ENCODE measurements at places on chromosomes 1 and 21.
A peak's percentile ranks its signal among the peaks of the same experiment; 100 is the strongest.

GRCh38 chr1:159152031-159152430 is 19.4 kb upstream of the CADM3 start:
- no peak for DNase-seq

GRCh38 chr1:184810735-184811343 is 56.2 kb upstream of the EDEM3 start:
- no peak for DNase-seq

GRCh38 chr1:207822602-207823451 is 71.0 kb downstream of the CD46 start:
- DNase-seq, result no peak

DNA sequence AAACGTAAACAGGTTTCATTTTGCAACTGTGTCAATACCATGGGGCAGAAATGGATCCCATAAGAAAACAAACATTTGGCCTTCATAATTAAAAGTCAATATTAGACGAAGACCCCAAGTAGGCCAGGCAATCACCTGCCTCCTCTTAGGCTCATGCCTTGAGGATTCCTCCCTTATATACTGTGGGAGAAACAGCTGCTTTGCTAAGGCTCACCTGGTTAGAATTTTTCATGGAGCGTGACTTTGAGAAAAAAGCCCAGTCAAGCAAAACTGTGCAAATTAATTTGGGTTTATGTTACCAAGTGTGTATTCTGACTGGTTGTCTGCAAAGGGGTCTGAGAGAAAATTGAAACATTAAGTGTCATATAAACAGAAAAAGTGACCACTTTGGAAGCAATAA is 605.3 kb upstream of the USP24 start:
- no peak for DNase-seq

DNA sequence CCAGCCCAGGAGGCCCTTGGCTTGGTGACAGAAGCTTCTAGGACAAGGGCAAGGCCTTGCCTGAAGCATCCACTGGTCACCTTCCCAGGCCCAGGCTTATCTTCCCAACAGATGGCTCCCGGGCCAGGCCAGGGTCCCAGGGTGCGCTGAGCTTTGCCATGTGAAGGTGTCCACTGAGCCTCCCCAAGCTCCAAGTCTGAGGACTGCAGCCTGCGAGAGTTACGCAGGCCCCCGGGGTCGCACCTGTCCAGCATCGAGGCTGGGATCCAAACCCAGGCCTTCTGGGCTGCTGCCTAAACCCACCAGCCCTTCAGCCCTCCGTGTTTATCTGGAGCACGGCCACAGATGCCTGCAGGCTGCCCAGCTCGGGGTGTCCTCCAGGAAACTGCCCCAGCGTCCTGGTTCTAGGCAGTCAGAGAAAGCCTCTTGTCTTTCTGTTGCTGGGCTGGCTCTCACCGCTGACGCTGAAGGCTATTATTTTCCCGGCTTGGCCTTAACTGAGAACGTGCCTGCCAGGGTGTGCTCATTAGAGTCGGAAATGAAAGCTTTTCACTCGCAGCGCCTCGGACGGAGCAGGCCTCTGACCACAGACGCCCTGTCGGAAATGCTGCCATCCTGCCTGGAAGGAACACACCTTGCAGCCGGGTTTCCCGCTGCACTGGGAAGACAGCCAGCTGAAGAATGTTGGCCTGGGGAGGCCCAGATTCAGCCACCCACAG is 71.4 kb downstream of the MEGF6 start:
- no peak for DNase-seq

GRCh38 chr21:34886240-34887104 is 162.6 kb downstream of the RUNX1 start:
- no peak for DNase-seq

- DNase-seq, result peak; percentile 84
Measured at GRCh38 chr1:201792534-201793305, 36.2 kb upstream of the IPO9 start.

DNA sequence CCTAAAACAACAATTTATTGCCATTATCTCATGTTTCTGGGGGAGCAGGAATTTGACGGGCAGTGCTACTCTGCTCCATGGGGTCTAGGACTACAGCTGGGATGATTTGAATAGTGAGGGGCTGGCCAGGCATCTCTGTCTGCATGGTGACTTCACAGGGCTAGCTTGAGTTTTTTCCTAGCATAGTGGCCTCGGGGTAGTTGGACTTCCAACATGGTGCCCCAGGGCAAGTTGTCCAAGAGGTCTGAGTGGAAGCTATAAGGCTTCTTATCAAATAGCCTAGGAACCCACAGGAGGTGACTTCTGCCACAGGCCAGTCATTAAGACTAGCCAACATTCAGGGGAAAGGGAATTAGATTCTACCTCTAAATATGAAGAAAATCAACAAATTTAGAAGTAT is 92.0 kb upstream of the WLS start:
- DNase-seq, result no peak

DNA sequence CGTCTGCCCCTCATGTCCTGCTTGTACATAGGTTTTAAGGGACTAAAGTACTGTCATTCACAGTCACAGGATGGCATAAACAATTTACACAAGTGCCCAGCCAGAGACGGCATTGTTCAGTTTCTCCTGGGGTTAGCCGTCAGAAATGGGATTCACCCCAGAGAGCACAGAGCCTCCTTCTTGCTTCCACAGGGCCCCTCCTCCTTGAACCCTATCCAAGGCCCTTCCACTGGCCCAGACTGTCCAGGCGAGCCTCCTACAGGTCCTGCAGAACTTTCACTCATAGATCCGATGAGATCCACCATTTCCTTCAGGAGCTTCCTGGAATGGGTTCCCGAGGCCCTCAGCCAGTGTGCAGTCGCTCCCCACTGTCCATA is 10.0 kb downstream of the AVPR1B start:
- DNase-seq, result no peak

DNA sequence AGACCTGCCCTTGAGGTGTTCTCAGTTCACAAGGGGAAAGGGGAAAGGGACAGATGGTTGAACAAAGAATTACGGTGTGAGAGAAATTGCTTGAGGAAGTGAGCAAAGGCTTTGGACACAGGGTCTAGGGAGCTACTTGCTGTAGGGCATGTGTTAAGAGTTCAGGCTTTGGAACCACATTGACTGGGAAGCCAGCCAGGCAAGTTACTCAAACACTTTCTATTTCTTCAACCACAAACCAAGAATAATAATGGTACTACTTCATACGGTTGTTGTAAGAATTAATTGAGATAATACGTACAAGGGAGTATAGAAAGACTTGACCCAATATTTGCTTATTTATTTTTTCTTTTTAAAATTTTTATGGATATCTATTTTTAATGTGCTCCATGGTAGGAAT is 26.6 kb downstream of the AK4 start:
- DNase-seq, result peak; percentile 96

GRCh38 chr1:22204989-22205913 is 62.4 kb upstream of the WNT4 start:
- DNase-seq, result no peak

DNA sequence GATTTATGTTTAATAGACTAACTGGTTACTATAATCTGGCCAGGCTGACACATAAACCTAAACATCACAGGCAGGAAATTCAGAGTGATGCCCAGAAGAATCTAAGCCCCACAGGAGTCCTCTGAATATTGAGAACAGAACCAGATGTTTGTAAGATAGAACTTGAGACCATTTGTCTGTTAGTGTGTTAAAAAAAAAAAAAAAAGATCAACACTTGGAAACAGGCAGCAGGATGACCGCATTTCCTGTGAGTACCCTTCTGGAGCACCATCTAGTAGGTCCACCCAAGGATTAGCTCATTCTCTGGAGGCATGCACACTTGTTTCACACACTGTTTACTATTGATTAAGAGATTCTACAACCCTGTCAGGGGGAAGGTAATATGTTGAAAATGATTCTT is 111.4 kb upstream of the VANGL1 start:
- DNase-seq, result no peak

DNA sequence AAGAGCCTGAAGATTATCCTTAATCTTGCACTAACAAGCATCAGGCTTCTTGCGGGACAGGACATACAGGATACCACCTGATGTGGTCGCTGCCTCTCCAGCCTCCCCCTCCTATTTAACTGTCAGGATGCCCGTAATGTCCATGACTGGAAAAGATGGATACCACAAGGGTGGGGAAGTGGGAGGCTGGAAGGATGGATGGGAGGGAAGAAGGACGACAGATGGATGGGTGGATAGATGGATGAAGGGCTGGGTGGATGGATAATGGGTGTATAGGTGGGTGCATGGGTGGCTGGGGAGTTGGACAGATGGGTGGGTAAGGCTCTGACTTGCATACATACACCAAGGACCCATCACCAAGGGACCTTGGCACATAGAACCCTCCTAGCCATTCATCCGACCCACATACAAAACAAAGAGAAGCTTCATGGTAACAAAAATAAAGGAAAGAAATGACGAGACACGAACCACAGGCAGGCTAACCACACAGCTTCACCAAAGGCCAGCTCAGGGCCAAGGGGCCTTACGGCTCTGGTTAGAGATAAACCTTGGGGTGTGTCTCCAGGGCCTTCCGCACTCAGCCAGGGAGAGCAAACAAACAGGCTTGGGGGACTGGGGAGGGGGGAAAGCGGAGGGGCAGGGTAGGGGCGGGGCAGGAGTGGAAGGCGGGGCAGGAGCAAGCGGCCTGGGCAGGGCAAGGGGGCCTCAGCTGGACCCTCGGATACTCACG is 50.5 kb downstream of the HSPG2 start:
- no peak for DNase-seq

DNA sequence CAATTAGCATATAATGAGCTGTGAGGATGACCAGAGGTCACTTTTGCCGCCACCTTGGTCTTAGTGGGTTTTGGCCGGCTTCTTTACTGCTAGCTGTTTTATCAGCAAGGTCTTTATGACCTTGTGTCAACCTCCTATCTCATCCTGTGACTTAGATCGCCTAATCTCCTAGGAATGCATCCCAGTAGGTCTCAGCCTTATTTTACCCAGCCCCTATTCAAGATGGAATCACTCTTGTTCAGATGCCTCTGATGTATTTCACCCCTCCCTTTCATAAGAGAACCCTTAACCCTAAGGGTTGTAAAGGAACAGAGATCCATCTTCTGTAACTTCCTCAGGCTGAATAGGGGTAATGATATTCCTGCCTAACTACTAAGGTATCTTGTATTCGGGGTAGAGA is 58.9 kb upstream of the PALMD start:
- no peak for DNase-seq

DNA sequence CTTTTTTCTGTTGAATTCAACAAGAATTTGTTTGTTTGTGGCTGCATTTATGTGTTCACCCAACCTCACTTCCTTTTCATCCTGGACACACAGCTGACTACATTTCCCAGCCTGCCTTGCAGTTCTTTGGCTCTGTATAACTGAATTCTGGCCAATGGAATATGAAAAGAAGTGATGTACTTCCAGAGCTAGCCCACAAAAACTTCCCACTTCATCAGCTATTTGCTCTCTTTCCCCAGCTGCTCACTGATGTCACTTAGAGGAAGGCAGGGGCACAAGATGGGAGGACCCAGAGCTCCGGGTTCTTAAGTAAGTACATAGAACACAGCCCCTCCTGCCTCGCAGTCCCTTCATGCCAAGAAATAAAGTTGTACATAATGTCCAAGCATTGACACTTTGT is 235.0 kb upstream of the FGGY start:
- DNase-seq, result peak; percentile 41

DNA sequence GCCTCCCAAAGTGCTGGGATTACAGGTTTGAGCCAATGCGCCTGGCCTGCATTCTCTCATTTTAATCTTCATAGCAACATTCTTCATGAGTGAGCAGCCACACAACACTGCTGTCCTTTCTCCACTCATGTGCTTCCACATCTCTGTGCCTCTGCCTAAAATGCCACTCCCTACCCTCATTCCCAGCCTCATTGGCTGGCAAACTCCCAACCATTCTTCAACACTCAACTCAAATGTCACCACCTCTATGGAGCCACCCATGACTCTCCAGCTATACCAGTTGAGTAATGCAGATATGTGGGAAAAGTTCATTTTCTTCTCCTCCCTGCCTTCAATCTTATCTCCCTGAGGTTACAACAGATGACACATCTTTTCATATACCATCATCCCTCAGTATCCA is 53.9 kb upstream of the ZC3H12A start:
- DNase-seq, result no peak

All from Kasumi-1 (cell line).